ENCODE measurements at places on chromosomes 6 and 20.

- DNase-seq = no peak
These were observed 385.7 kb upstream of the CITED2 start for GRCh38 chr6:139760128-139760527.

DNA sequence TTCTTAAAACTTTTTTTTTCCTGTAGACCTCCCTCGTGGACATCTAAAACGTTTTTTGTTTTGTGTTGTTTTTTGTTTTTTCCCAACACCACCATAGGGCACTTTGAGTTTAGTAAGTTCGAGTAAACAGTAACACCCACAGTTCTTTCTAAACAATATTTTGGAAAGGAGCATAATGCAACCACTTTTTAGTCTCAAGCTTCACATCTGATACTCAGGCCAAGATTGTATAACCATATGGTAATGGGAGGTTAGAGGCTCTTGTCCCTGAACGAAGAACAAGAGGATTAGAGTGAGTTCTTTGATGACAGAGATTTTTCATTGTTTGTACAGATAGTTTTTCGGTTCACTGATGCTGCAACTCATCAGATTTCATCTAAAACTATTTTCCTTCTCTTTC lies 144.6 kb downstream of the MTHFD1L start:
- DNase-seq = no peak

DNA sequence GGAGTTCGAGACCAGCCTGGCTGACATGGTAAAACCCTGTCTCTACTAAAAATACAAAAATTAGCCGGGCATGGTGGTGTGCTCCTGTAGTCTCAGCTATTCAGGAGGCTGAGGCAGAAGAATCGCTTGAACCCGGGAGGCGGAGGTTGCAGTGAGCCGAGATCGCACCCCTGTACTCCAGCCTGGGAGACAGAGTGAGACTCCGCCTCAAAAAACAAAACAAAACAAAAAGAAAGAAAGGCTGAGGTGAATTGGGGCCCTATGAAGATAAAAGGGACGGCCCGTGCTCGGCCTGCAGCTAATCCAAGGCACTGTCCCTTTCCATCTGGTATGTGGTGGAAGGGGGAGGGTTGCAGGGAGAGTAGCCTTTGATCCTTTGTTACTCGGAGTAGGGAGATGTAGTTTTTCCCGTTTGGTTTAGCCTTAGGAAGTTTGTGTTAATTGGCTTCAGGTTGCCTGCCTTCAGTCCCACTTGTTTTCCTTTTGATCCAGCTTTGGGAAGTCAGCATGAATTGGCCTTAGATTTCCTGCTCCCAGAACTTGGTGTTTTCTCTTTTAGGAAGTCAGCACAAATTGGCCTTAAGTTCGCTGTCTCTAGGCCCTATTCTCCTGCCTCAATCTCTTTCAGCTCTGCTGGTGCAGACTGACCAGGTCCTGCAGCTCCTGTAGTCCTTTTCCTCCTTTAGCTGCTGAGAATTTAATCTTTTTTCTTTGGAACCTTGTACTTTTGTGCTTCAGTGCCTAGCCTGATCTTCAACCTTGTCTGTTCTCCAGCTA lies 36.1 kb upstream of the PAQR8 start:
- DNase-seq = no peak

DNA sequence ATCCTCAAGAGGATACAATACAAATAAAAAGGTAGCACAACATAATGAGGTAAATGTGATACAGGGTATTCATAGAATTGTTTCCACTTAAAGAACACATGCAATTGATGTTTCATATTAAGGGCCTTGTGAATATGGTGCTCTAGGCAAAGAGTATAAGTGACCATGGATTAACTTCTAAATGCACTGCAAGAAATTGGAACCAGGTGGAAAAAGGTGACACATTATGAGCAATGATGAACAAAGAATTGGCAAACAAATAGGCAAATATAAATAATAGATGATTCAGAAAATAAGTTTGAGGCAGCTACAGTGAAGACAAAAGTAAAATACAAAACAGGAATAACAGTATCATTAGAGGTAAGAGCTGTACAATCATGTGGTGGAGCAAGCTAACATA lies 192.0 kb downstream of the GRIK2 start:
- DNase-seq = no peak

- no peak for DNase-seq
These were observed 472 bp upstream of the PAQR8 start for GRCh38 chr6:52361414-52361944.

DNA sequence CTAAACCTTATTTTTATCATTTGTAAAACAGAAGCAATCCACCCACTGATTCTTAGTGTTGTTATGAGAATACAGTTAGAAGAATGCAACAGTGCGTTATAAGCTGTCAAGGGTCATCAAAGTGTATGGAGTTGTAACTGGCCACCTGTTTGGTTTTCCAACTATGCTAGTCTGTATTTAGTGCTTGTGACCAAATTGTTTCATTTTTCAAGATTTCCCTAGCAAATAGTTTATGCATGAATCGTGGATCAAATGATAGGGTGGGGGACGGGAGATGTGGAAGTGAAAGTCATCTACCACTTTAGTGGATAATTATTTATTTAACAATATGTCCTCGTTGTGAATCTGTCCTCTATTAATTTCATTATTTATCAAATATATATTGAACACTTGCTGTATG lies 175.4 kb upstream of the HDDC2 start:
- DNase-seq = no peak

GRCh38 chr6:108622641-108623298 lies 62.1 kb downstream of the FOXO3 start:
- no peak for DNase-seq

DNA sequence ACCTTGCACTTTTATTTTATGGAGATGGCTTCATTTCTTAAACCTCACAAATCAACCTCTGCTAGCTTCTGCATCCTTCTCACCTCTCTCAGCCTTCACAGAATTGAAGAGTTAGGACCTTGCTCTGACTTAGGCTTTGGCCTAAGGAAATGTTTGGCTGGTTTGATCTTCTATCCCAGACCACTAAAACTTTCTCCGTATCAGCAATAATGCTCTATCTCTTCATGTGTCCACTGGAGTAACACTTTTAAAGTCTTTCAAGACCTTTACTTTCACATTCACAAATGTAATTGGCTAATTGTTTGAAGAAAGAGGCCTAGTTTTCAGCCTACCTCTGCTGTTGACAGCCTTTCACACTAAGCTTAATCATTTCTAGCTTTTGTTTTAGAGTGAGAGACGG lies 212.9 kb downstream of the TTLL2 start:
- no peak for DNase-seq

- DNase-seq = no peak
These were observed 113.1 kb downstream of the SOBP start for GRCh38 chr6:107603006-107603370.

DNA sequence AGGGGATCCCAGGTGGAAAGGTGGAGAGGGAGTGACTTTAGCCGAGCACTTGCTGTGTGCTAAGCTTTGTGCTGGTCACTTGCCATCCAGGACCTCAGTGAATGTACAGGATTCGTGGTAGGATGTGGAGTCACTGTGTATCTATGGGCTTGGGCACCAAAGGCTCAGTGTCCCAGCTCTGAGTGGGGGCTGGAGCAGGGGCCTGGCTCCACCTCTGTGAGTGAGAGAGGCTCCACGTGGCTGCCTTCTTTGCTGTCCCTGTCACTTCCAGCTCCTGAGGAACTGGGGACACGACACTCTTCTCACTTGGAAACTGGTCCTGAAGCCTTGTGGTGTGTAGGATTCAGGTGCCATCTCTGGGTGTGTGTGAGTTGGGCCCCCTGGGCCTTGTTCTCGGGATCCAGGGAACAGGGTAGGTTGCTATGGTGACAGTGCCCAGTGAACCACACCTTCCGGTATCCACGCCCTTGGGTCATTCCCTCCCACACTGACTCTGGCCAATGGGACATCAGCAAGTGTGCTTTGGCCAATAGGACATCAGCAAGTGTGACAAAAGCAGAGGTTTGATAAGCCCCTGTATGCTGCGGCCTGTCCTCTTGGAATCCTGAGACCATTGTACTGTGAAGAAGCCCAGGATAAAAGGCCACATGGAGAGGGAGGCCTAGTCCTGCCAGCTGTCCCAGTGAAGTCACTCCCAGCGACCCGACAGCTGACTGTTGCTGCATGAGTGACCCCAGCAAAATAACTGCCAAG lies 87.7 kb downstream of the CDH22 start:
- DNase-seq = no peak

GRCh38 chr20:51769976-51770615 lies 1.9 kb upstream of the ATP9A start:
- DNase-seq = no peak

DNA sequence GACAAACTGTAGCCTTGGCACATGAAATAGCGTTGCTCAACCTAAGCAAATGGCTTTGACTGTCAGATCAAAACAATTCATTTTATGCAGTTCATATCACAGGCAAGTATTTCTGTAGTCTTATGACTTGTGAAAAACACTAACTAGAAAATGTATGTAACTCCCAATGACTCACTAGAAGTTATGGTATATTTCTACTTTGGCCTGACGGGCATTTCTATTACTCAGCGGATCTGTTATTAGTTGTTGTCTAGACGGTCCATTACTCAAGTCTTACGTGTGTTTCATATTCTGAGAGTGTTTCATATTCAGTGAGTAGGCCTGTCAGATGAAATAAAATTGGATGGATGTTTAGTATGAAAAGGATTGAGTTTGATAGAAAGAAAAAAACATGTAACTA lies 880.9 kb downstream of the PRIM2 start:
- no peak for DNase-seq

- no peak for DNase-seq
These were observed 810 bp upstream of the ABHD16B start for GRCh38 chr20:63860325-63861051.

- no peak for DNase-seq
These were observed 68.5 kb upstream of the SRSF6 start for GRCh38 chr20:43389211-43389610.

DNA sequence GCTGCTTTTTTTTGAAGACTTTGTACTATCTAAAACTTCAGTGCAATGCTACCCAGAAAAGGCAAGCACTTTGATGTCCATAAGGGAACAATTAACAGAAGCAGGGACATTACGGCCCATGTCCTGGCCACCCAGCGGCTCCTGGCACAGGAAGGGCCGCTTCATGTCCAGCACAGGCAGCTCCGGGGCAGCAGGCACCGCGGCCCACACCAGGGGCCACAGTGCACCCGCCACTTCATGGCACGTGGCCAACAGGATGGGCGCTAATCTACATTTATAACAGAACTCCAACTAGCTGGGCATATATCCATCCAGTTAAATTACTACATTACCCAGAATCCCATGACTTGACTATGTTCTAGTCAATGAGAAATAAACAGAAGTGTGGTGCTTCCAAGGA lies 198.2 kb upstream of the ID4 start:
- no peak for DNase-seq

DNA sequence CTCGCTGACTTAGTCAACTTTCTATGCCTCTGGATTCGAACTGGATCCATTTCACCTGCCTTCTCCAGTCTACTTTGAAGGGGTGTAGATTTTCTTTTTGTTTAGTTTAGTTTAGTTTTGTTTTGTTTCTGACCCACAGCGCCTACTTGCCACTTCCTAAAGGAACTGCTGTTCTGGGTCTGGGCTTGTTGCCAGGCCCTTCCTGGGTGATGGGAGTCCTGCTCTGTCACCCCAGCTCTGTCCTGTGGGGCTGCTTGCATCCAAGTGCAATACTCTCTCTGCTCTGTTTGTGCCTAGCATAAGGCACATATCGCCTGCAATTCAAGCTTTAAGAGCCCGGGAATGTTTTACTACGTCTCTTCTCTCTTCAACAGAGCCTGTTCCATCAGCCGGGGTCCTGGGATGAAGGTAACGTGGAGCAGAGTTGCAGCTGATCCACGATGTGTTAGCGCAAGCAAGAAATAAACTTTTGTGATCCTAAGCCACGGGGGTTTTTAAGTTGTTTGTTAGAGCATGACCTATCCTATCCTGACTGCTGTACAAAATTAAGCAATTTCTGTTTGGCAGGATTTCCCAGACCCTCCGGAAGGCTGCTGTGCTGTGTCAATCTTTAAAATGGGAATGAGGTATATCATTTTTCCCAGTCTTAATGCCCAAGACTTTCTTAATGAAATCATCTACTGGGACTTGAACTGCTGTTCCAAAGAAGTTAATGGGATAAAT lies 30.9 kb upstream of the TAGAP start:
- no peak for DNase-seq

- no peak for DNase-seq
These were observed 28.6 kb downstream of the AKAP7 start for GRCh38 chr6:131163886-131164285.

DNA sequence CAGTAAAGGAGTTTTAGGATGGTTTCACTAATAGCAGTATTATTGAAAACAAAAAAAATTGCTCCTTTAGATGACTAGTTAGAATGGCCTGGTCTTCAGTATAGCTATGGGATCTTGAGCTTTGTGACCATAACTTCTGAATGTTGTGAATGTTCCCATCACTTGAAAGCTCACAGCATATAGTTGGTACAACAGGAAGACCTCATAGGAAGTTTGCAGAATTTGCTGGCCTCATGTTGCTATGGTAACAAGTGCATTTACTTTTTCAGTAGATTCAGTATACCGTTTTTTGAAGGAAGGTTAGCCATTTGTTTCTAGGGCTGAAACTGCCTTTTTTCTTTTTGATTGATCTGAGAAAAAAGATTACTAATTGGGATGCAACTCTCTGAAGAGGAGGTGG lies 8.3 kb downstream of the PHF3 start:
- DNase-seq = no peak

DNA sequence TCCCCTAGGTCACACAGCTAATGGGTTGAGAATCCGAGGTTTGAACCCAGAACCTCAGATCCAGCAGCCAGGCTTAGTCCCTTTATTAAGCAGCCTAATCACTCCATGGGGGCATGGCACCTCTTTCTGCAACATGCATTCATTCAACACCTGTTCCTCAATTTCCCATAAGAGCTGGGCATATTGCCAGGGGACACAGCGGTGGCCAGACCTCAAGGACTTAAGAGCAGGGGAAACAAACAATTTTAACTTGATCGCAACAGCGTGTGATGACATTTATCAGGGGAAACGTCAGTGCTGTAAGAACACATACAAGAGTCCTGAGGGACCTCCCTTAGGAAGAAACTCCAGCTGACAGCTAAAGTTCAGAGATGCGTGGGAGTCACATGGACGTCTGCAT lies 267.4 kb upstream of the CDH4 start:
- no peak for DNase-seq

- no peak for DNase-seq
These were observed 39.4 kb downstream of the SLC22A23 start for GRCh38 chr6:3417473-3417872.

GRCh38 chr6:98958776-98959175 lies 11.0 kb upstream of the FBXL4 start:
- DNase-seq = no peak

DNA sequence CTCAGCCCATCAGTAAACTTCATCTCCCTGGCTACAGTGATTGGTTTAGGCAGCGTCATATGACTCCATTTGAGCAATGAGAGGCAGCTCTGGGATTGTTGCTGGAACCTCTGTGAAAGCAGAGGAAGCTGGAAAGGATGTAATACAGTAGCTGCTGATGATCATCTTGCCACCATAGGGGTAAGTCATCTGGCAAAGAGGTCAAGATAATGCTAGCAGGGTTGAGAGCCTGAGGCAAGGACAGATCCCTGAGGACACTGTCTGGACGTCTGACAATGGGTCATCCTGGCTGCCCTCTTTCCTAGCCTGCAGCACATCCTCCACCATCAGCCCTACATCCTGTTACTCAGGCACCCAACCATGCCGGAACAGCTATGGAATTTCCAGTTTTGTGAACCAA lies 25.5 kb upstream of the FKBP1A start:
- DNase-seq = no peak

All from GM12864 (cell line).